ENCODE measurements at places on chromosomes 4 and X. TPM values are rescaled to one million over a fixed set of nuclear protein-coding genes. Genes with fewer than 3 reads are reported as not detected.

- DNase-seq, result no peak
- no peaks in the 10 kb centered on the region for H3K27me3 ChIP-seq
- no peak overlapping the region for H3K4me3 ChIP-seq
- no peak overlapping the region for H3K27ac ChIP-seq
- H3K36me3 ChIP-seq, result no peaks in the 10 kb centered on the region
Observed at GRCh38 chr4:98539741-98540140, 118.7 kb downstream of the TSPAN5 start.

DNA sequence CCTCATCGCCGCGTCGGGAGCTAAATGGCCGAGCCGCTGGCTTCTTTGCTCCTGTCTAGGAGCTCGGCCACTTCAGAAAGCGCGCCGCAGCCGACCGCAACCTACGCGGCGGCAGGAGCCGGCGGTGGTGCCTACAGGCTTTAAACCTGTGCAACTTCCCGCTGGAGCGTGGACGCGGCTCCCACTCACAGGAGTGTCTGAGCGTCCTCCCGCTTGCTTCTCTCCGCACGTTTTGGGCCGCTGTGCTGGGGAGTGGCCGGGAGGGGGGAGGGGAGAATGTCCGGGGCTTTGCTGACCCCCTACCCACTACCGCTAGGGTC is 1.0 kb downstream of the NHSL2 start:
- no peaks in the 10 kb centered on the region for H3K27me3 ChIP-seq
- no peak overlapping the region for H3K27ac ChIP-seq
- H3K4me1 ChIP-seq, result no peaks in the 10 kb centered on the region
- no peaks in the 10 kb centered on the region for H3K36me3 ChIP-seq

SYTL5 gene
- total RNA-seq, result 2.4 TPM

- H3K27ac ChIP-seq, result no peak overlapping the region
- no peaks in the 10 kb centered on the region for H3K36me3 ChIP-seq
- H3K4me1 ChIP-seq, result no peaks in the 10 kb centered on the region
- no peak for DNase-seq
Observed at GRCh38 chr4:78481180-78481579, 70.4 kb upstream of the ANXA3 start.

GRCh38 chr4:42643685-42644084 is 13.2 kb downstream of the ATP8A1 start:
- H3K27ac ChIP-seq, result no peak overlapping the region
- no peak for DNase-seq
- no peaks in the 10 kb centered on the region for H3K36me3 ChIP-seq
- H3K4me3 ChIP-seq, result no peak overlapping the region

GRCh38 chr4:72320223-72320948 is 248.6 kb downstream of the ADAMTS3 start:
- H3K36me3 ChIP-seq, result no peaks in the 10 kb centered on the region
- H3K4me1 ChIP-seq, result peaks cover 7% of the 10 kb centered on the region
- H3K27me3 ChIP-seq, result no peaks in the 10 kb centered on the region
- H3K4me3 ChIP-seq, result no peak overlapping the region

ZNF275 gene
- 12.0 TPM for total RNA-seq

DNA sequence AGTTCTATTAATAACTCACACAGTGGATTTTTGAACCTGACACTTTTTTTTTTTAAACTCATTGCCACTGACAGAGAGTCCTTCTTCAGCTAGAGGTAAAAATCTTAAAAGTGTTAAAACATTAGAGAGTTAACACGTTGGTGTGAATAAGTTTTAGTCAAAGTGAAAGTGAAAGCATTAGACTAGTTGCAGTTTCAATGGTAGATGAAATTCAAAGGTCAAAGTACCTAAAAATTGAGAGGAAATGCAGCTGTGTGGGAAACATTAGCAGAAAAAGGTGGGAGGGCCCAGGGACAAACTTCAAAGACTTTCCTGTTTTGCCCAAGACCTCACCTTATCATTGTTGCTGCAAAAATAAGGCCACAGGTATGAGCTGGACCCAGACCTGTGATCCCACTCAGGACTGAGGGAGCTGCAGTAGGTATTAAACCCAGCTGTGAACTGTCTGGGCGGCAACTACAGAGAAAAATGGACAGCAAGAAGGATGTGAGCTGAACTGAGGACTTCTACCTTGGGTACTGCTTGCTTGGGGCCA is 17.6 kb upstream of the GABRA4 start:
- no peak for DNase-seq
- H3K27me3 ChIP-seq, result no peaks in the 10 kb centered on the region
- H3K4me3 ChIP-seq, result no peak overlapping the region
- no peaks in the 10 kb centered on the region for H3K4me1 ChIP-seq

F8 gene
- total RNA-seq, result 19.4 TPM

PCYT1B gene
- not detected for total RNA-seq

DNA sequence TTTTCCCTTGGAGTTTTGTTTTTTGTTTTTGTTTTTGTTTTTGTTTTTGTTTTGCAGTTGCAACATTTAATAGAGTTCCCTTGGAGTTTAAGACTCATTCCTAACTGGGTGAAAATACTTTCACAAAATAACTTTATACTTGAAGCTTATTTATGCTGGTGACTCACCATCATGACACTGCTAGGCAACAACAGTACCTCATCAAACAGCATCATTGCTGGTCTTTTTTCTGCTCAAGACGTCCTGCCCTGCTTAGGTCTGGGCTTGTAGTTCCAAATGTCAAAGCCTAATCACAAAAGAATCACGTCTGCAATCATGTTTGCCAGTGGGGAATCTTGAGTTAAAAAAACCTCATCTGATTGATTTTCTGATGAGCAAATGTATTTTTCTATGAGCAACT is 105.7 kb upstream of the PRPS2 start:
- DNase-seq, result no peak
- H3K36me3 ChIP-seq, result no peaks in the 10 kb centered on the region
- no peak overlapping the region for H3K27ac ChIP-seq
- H3K27me3 ChIP-seq, result no peaks in the 10 kb centered on the region

DNA sequence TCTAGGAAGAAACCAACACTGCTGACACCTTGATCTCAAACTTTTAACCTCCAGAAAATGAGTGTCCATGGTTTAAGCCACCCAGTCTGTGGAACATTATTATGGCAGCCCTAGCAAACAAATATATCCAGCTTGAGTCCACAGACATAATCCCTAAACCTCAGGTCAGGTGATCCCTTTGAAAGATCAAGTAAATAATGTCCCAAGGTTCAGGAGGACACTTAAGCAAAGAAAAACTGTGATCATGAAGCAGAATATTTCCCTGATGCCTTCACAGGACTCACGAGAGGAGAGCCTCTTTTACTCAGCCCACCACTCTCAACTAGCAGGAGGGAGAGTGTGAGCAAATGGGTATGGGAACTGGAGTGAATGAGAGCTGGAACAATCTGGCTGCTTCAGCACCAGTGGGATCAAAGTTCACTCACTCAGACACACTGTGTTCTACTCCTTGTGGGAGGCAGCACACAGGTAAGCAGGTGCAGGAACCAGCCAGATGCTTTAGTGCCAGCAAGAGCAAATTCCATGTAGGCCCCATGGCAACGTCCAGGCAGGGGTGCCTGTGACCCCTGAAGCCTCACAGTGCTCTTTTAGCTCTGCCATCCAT is 608.4 kb downstream of the RAB28 start:
- no peaks in the 10 kb centered on the region for H3K36me3 ChIP-seq
- no peak overlapping the region for H3K4me3 ChIP-seq
- no peak overlapping the region for H3K27ac ChIP-seq
- no peaks in the 10 kb centered on the region for H3K27me3 ChIP-seq
- DNase-seq, result no peak

- no peak for DNase-seq
- H3K27ac ChIP-seq, result no peak overlapping the region
- no peak overlapping the region for H3K4me3 ChIP-seq
- no peaks in the 10 kb centered on the region for H3K36me3 ChIP-seq
- H3K4me1 ChIP-seq, result no peaks in the 10 kb centered on the region
- H3K27me3 ChIP-seq, result no peaks in the 10 kb centered on the region
Observed at GRCh38 chr4:163744861-163745260, 250.4 kb downstream of the TMA16 start.

- H3K36me3 ChIP-seq, result peaks cover 5% of the 10 kb centered on the region
- H3K27ac ChIP-seq, result no peak overlapping the region
- H3K4me1 ChIP-seq, result no peaks in the 10 kb centered on the region
Observed at GRCh38 chr4:36115312-36115711, 129.0 kb downstream of the ARAP2 start.

PRAF2 gene
- total RNA-seq, result 4.8 TPM

DNA sequence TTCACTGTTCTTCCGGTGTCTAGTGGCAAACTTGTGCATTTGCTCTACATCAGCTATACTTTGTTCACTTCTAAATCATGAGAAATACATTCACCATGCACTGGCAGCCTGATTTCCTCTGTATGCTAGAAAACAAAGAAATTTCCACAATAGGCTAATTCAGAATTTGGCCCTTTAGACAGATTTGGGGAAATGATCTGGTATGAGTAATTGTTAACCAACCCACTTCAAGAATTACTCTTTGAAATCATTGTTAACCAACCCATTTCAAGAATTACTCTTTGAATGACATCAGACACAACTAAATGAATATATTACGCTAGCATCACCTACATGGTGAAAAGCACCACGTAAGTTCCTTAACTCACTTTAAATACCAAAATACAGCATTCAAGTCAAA is 14.6 kb downstream of the APBB2 start:
- no peak overlapping the region for H3K27ac ChIP-seq
- DNase-seq, result no peak
- H3K4me1 ChIP-seq, result no peaks in the 10 kb centered on the region
- no peaks in the 10 kb centered on the region for H3K27me3 ChIP-seq
- no peak overlapping the region for H3K4me3 ChIP-seq

- H3K4me3 ChIP-seq, result no peak overlapping the region
- no peak for DNase-seq
- no peaks in the 10 kb centered on the region for H3K4me1 ChIP-seq
- H3K27ac ChIP-seq, result no peak overlapping the region
- H3K36me3 ChIP-seq, result no peaks in the 10 kb centered on the region
Observed at GRCh38 chr4:6154875-6155274, 45.5 kb downstream of the JAKMIP1 start.

- H3K36me3 ChIP-seq, result no peaks in the 10 kb centered on the region
- no peak overlapping the region for H3K4me3 ChIP-seq
- no peaks in the 10 kb centered on the region for H3K27me3 ChIP-seq
- H3K27ac ChIP-seq, result no peak overlapping the region
Observed at GRCh38 chr4:35883108-35883507, 361.2 kb downstream of the ARAP2 start.

NXF2B gene
- not detected for total RNA-seq

DNA sequence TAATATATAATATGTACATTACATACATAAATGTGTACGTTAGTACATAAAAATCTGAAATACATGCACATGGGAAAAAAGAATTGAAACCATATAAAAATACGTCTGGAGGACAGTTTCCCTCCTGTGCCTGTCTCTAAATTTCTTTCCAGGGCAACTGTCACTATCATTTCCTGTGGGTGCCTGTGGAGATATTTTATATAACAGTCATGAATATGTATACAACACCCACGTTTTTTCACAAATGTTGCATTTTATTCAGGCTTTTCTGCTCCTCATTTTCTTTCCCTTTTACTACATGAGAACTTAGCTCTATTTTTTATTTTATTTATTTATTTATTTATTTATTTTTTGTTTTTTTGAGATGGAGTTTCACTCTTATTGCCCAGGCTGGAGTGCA is 24.2 kb upstream of the GRPEL1 start:
- no peaks in the 10 kb centered on the region for H3K27me3 ChIP-seq
- no peaks in the 10 kb centered on the region for H3K36me3 ChIP-seq
- H3K27ac ChIP-seq, result no peak overlapping the region
- DNase-seq, result no peak

HSD17B13 gene
- 181 TPM for total RNA-seq

GRCh38 chr4:83248486-83248885 is 36.1 kb downstream of the COQ2 start:
- H3K4me1 ChIP-seq, result no peaks in the 10 kb centered on the region
- no peaks in the 10 kb centered on the region for H3K27me3 ChIP-seq

DNA sequence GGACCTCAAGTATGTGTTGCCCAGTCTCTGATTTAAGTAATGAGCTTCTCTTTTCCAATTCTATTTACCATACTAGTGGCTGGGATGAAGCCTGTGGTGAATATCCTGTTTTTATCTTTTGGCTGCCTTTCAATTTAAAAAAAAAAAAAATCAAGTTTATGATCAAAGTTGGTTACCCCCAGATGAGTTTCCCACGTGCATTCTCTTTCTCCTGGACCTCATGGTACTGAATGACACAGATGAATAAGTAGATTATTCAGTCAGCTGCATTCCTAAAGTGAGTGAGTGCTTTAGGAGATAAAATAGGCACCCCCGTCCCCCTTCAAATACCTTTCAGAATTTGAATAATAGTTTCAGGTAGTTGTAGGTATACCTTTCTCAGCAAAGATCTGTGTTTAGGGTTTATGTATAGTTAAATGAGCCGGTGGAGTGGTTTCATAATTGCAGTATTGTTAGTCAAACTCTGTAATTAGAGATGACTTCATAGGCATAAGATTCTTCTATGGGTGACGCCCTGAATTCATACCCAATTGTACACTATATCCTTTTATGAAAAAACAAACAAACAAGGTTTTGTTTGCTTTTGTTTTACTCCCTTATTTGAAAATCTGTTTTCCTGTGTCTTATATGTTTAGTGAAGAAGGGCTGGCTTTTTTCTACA is 41.9 kb downstream of the PLS3 start:
- H3K4me1 ChIP-seq, result no peaks in the 10 kb centered on the region
- no peaks in the 10 kb centered on the region for H3K36me3 ChIP-seq
- DNase-seq, result no peak
- no peak overlapping the region for H3K27ac ChIP-seq
- no peaks in the 10 kb centered on the region for H3K27me3 ChIP-seq
